H1 (cell line): ENCODE measurements at places on chromosomes 1 and 21.

DNA sequence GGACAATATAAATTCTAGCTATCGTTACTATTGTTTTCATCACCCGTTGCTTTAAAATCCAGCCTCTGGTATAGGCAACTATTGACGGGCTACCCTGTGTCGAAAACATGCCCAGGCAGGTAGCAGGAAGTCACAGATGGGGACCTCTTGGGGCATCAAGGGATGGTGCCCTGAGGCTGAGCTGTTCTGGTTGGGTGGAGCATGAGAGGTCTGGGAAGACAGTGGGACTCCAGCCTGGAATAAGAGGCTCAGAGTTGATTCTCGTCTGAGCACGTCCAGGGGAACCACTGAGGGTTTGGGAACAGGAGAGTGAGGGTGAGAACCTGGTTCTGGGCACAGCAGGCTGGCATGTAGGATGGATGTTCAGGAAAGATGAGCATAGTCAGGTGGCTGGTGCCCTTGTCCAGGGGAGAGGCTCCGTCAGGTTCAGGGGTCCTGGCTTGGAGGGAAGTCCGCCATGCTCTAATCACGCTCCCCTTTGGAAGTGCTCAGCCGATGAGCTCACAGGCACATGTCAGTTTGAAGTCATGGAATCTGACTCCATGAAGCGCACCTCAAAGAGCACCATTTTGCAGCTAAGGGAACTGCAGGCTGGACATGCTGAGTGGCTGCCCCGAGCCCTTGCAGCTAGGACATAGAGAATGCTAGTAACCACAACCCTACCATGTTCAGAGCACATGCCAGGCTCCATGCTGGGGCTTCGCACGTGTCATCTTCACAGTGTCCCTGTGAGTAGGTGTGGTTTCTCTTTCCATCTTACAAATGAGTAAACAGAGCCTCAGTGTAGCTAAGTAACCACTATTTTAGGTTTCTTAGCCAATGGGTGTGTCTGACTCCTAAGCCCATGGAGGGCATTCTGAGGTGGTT lies 21.0 kb downstream of the PCSK9 start:
- no peaks in the 10 kb centered on the region for H3K27me3 ChIP-seq
- no peak overlapping the region for H3K4me3 ChIP-seq
- H3K4me1 ChIP-seq: no peaks in the 10 kb centered on the region
- H3K27ac ChIP-seq: no peak overlapping the region
- H3K36me3 ChIP-seq: peaks cover 5% of the 10 kb centered on the region; the same call in 1 of the 2 replicates

GRCh38 chr1:107748531-107748930 lies 216.4 kb downstream of the VAV3 start:
- H3K27me3 ChIP-seq: no peaks in the 10 kb centered on the region
- H3K4me3 ChIP-seq: no peak overlapping the region
- H3K4me1 ChIP-seq: peaks cover 8% of the 10 kb centered on the region
- no peak for DNase-seq
- no peaks in the 10 kb centered on the region for H3K36me3 ChIP-seq
- no peak overlapping the region for H3K27ac ChIP-seq

DNA sequence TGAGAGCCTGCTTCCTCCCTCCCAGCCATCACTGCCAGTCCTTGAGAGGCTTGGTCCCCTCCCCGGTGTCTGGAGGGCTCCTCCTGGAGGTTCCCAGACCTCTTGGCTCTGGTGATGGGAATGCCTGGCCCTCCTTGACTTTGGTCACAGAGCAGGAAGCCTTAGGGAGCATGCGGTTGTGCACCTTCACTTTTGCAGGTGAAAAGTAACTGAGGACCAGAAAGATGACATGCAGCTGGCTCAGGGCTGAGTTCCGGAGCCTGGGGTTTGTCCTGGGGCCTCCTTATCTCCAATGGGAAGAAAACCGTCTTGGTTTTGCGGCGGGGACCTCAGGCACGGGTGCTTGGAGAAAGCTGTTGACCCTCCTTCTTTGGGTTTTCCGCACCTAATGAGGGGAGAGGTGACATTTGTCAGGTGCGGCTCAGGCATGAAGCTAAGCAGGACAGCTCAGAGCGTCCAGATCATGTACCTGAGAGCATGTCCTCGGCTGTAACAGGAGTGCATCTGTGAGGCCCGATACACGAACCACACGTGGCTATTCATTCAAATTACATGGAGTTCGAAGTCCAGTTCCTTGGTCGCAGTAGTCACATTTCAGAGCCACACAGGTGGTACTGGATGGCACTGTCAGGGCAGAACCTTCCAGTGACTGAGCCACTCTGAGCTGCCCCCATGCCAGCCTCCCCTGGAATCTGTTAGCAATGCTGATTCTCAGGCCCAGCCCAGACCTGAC lies 608 bp upstream of the MX2 start:
- no peaks in the 10 kb centered on the region for H3K36me3 ChIP-seq
- H3K27me3 ChIP-seq: no peaks in the 10 kb centered on the region; the same call in 1 of the 2 replicates
- no peak for DNase-seq
- no peak overlapping the region for H3K27ac ChIP-seq
- H3K4me3 ChIP-seq: no peak overlapping the region

GRCh38 chr1:56404561-56405030 lies 174.8 kb downstream of the PLPP3 start:
- H3K27me3 ChIP-seq: no peaks in the 10 kb centered on the region
- no peaks in the 10 kb centered on the region for H3K4me1 ChIP-seq
- no peak overlapping the region for H3K27ac ChIP-seq
- no peak for DNase-seq
- no peak overlapping the region for H3K4me3 ChIP-seq

GRCh38 chr1:67058242-67058641 lies 4.3 kb upstream of the SLC35D1 start:
- H3K27ac ChIP-seq: no peak overlapping the region
- H3K36me3 ChIP-seq: no peaks in the 10 kb centered on the region
- no peaks in the 10 kb centered on the region for H3K27me3 ChIP-seq
- no peak overlapping the region for H3K4me3 ChIP-seq
- H3K4me1 ChIP-seq: no peaks in the 10 kb centered on the region

- DNase-seq: peak; percentile 54
- peaks cover 13% of the 10 kb centered on the region for H3K4me1 ChIP-seq
- no peaks in the 10 kb centered on the region for H3K36me3 ChIP-seq
- peaks cover 29% of the 10 kb centered on the region for H3K27me3 ChIP-seq
- H3K4me3 ChIP-seq: no peak overlapping the region
These were observed 3.3 kb downstream of the CSRP1 start for GRCh38 chr1:201503397-201504176.

GRCh38 chr1:1439546-1440261 lies 4.2 kb downstream of the VWA1 start:
- H3K36me3 ChIP-seq: no peaks in the 10 kb centered on the region
- H3K27ac ChIP-seq: no peak overlapping the region
- H3K27me3 ChIP-seq: no peaks in the 10 kb centered on the region

DNA sequence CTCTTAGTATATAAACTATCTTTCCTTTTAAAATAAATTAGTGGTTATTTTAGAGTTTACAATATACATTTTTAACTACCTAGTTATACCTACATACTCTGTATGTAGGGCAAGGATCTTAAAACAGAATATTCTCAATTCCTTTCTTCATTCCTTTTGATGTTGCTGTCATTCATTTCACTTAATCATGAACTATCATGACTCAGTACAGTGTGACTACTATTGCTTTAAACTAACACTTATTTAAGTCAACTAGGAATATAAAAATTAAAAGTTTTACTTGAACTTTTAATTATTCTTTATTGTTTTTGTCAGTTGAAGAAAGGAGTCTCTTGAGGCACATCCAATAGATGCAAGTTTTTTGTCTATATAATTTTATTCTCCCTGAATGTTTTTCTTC lies 726.4 kb downstream of the BRINP3 start:
- no peak overlapping the region for H3K27ac ChIP-seq
- H3K4me3 ChIP-seq: no peak overlapping the region
- H3K4me1 ChIP-seq: no peaks in the 10 kb centered on the region
- no peak for DNase-seq

GRCh38 chr1:16349847-16350406 lies 2.4 kb downstream of the FBXO42 start:
- no peak overlapping the region for H3K27ac ChIP-seq
- no peak for DNase-seq
- H3K36me3 ChIP-seq: no peaks in the 10 kb centered on the region
- no peaks in the 10 kb centered on the region for H3K27me3 ChIP-seq

DNA sequence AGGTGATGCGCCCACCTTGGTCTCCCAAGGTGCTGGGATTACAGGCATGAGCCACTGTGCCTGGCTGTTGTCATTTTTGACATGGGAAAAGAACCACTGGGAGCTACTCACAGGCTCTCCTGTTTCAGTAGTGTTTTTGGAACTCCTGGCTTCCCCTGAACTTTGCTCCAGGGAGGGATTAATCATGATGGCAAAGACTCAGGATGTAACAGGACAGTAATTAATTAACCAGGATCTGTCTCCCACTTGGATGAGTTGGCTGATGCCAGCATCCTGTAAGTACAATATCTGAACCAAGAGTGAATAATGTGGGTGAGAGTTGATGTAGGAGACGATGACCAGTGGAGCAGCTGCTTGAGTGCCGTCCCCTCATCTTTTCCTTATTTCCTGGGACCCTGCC lies 4.9 kb downstream of the SFT2D2 start:
- H3K27ac ChIP-seq: no peak overlapping the region
- no peak for DNase-seq
- no peak overlapping the region for H3K4me3 ChIP-seq
- H3K4me1 ChIP-seq: no peaks in the 10 kb centered on the region
- H3K36me3 ChIP-seq: no peaks in the 10 kb centered on the region

DNA sequence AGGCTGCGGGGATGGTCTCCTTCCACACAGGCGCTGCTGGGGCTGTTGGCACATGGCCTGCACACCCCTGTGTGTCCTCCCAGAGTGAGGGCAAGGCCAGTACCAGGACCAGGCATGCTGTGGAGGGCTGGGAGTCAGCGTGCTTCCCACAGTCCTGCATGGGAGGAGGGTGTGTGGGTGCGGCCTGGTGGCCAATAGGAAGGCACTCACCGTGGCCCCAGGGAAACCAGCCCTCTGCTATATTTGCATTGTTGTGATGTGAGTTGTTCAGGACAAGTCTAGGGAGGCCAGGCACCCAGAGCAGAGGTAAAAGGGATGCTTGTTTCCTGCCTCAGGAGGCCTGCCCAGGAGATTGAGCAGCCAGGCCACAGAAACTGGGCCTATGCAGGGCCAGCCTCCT lies 59.5 kb downstream of the S100B start:
- no peaks in the 10 kb centered on the region for H3K27me3 ChIP-seq
- no peak overlapping the region for H3K27ac ChIP-seq
- no peaks in the 10 kb centered on the region for H3K4me1 ChIP-seq
- H3K4me3 ChIP-seq: no peak overlapping the region

DNA sequence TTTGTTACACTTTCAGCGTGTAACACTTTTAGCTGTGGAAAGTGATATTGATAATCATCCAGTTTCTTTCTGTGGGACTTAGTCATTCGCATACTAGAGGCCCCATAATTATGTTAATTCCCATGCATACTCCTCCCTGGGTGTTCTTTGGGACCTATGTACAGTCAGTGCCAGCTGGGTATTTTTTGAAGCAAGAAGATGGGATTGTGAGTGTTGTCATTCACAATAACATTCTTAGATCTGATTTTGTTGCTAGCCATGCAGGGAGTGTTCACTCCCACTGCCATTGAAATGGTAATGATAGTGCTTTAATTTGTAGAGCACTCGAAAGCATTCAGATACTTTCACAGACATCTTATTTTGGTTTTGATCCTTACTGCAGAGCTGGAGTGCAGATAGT lies 11.6 kb downstream of the SARS1 start:
- DNase-seq: no peak
- H3K4me1 ChIP-seq: peaks cover 22% of the 10 kb centered on the region
- no peaks in the 10 kb centered on the region for H3K36me3 ChIP-seq
- H3K4me3 ChIP-seq: no peak overlapping the region
- H3K27me3 ChIP-seq: no peaks in the 10 kb centered on the region

- no peaks in the 10 kb centered on the region for H3K36me3 ChIP-seq
- no peak for DNase-seq
- H3K4me3 ChIP-seq: no peak overlapping the region
- H3K27ac ChIP-seq: no peak overlapping the region
- no peaks in the 10 kb centered on the region for H3K27me3 ChIP-seq
- H3K4me1 ChIP-seq: no peaks in the 10 kb centered on the region
These were observed 332.2 kb upstream of the PLXNA2 start for GRCh38 chr1:208576425-208576824.

- H3K36me3 ChIP-seq: no peaks in the 10 kb centered on the region
- no peak overlapping the region for H3K27ac ChIP-seq
- DNase-seq: no peak
- H3K27me3 ChIP-seq: no peaks in the 10 kb centered on the region
These were observed 2.2 kb upstream of the ATP1A4 start for GRCh38 chr1:160149233-160149632.

DNA sequence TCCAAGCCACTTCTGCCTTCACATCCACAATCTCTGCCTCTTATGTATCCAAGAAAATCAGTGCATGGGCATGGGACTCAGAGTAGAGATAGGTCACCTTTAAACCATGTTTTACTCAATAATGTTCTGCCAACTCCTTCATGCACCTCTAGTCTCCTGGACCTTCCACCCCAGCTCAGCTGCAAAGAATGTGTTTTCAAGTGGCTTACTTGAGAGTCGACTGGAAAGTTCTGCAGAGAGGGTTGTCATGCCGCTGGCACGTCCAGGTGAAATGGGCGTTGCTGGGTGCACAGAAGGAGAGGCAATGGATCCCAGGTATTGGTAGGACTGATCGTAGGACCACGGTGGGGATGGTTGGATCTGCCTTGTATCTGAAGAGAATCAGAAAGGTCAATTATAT lies 130.3 kb downstream of the CLIC6 start:
- no peaks in the 10 kb centered on the region for H3K27me3 ChIP-seq
- DNase-seq: no peak
- H3K4me3 ChIP-seq: no peak overlapping the region
- H3K36me3 ChIP-seq: no peaks in the 10 kb centered on the region
- no peak overlapping the region for H3K27ac ChIP-seq
- no peaks in the 10 kb centered on the region; the same call in 1 of the 2 replicates for H3K4me1 ChIP-seq

DNA sequence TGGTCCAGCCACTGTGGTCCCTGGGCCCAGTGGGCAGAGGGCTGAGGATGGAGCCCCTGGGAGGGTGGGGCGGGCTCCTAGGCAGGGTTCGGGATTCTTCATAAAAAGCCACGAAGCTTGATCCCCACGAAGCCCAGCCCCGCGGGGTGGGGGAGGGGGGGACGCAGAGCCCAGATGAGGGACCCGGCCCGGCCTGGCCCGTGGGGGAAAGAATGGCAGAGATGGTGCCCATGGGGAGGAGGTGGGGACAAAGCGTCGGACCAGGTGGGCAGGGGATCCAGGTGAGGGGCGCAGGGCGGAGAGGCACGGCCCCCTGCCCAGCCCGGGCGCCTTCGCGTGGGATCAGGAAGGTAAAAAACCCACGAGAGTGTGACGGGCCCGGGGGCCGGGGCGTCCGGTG lies 6.0 kb upstream of the SMIM12 start:
- H3K4me1 ChIP-seq: peaks cover 7% of the 10 kb centered on the region; the same call in 1 of the 2 replicates
- peak overlapping the region; percentile 69 for H3K4me3 ChIP-seq
- no peak for DNase-seq
- no peak overlapping the region for H3K27ac ChIP-seq
